Stimulated activated CD8-positive, alpha-beta memory T cell treated with anti-CD3 and anti-CD28 coated beads, Interleukin-4, amount 100 ng/mL, for 4 hours (primary cell): ENCODE measurements at places on chromosomes 6 and 20.

DNA sequence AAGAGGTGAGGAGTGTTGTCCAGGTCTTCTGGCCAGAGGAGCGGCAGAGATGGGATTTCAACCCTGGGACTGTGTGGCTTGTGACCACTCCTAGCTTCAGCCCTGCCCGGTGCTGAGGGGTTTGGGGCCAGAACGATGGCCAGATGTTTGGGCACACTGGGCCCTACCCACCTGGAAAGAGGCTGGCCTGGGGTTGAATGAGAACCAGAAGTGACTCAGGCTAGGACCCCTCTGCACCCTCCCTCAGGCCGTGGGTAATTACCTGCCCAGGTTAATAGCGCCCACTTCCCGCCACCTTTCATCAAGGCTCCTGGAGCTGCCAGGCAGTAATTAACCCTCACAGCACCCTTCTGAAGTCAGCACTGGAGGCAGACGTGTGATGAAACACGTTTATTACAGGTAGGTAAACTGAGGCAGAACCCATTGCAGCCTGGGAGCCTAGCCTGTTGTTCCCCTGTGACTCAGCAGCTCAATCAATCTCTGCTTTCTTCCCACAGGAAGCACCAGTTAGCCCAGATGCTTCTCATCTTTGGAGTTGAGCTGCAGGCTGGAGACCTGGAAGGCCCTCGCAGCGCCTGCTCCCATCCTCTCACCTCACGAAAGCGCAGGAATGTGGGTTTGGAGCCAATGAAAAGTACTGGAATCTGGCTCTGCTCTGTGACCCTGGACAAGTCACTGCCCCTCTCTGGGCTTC lies 120.8 kb downstream of the CEBPB start:
- no peak for DNase-seq

GRCh38 chr6:26476896-26477295 lies 19.1 kb downstream of the BTN2A1 start:
- DNase-seq, result no peak

- no peak for DNase-seq
Measured at GRCh38 chr6:90573624-90574023, 13.2 kb downstream of the MAP3K7 start.

- no peak for DNase-seq
Measured at GRCh38 chr6:28867086-28867409, 56.7 kb downstream of the TRIM27 start.

DNA sequence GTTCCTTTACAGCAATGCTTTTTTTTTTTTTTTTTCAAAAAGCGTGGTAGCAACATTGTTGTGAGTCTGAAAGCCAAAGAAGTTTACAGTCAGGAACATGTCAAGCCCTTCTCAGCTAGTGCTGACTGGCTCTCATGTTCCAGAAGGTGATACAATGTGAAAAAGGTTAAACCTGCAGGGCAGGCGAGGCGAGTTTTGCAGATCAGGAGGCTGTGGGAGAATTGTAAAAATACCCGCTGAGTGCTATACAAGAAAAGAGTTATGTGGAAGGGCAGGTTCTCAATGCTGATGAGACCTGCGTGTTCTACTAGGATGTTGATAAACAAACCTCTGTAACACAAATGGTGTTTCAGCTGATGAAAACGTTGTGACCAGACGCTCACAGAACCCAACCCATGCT lies 30.9 kb upstream of the RPP40 start:
- DNase-seq, result no peak

DNA sequence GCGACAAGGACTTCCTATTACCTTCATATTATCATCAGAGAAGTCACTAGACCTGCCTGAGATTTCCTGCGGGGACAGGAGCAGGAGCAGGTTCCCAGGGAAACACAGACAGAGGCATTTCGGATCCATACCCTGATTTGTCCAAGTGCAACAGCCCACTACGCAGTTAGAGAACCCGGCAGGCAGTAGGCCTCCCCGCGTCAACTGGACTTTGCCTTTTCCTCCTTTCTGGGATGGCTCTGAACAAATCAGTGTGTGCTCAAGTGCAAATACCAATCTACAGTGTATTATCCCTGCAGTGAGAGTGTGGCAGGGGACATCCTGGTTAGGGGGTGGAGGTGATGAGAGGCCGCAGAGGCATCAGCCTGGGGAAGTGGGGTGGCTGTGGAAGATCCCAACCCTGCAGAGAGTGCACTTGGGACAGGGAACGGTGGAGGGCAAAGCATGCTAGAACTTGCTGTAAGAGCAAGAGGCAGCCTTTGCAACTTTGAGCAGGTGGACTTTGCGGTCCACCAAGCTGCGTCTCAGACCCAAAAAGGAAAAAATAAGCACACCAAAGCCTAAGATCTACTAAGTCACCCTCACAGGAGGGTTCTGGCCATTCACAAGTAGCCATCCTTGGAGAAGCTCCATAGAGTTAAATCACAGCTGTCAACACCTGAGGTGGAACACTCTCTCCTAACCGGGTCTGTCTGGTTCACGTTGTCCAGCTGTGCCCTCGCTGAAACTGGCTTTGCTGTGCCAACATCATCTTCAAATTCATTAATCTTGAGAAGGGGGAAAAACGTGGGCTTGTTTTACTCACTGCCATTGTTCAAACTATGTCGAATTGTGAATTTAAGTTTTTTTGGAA lies 159.1 kb downstream of the ZDHHC14 start:
- DNase-seq, result no peak

GRCh38 chr6:40550202-40551101 lies 36.7 kb downstream of the LRFN2 start:
- no peak for DNase-seq

DNA sequence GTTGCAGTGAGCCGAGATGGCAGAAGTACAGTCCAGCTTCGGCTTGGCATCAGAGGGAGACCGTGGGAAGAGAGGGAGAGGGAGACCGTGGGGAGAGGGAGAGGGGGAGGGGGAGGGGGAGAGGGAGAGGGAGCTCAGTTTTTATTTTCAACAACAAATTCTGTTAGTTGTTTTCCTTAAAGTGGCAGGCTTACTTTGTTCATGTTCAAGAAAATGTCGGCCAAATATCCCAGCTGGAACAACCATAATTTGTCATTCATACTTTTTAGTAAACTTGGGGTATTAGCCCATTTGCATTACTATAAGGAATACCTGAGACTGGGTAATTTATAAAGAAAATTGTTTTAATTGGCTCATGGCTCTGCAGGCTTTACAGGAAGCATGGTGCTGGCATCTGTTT lies 2.5 kb upstream of the TULP4 start:
- DNase-seq, result no peak

- DNase-seq, result no peak
Measured at GRCh38 chr20:13639150-13639497, 392 bp upstream of the TASP1 start.

- no peak for DNase-seq
Measured at GRCh38 chr6:144666781-144667180, 381.6 kb downstream of the UTRN start.

DNA sequence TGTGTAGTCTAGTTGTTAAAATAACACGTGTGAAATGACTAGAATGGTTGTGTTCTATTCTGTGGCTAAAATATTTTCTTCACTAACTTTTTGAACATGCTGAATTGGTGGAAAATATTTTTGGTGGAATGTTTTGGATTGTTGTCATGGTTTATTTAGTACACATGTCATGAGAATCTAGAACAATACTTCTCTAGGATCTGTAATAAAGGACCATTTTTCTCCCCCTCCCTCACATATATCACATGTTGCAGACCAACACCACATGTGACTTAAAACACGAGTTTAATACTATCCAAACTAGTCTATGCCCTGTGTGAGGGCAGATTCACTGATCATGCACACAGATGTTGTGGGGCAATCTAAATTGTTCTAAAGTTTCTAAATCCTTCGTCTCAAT lies 29.2 kb downstream of the FIG4 start:
- DNase-seq, result no peak

GRCh38 chr20:59790346-59790745 lies 143.1 kb downstream of the SYCP2 start:
- DNase-seq, result no peak

DNA sequence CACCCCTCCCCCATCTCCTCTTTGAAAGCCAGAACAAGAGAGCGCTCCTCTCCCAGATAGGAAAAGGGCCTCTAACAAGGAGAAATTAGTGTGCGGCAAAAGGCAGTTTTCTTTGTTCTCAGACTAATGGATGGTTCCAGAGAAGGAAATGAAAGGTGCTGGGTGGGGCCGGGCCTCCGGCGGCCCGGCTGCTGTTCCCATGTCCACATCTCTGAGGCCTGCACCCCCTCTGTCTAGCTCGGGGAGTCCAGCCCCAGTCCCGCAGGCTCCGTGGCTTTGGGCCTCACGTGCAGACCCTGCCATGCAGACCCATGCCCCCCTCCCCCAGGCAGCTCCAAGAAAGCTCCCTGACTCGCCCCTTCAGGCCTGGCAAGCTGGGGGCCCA lies 35.8 kb upstream of the MRGBP start:
- DNase-seq, result no peak

DNA sequence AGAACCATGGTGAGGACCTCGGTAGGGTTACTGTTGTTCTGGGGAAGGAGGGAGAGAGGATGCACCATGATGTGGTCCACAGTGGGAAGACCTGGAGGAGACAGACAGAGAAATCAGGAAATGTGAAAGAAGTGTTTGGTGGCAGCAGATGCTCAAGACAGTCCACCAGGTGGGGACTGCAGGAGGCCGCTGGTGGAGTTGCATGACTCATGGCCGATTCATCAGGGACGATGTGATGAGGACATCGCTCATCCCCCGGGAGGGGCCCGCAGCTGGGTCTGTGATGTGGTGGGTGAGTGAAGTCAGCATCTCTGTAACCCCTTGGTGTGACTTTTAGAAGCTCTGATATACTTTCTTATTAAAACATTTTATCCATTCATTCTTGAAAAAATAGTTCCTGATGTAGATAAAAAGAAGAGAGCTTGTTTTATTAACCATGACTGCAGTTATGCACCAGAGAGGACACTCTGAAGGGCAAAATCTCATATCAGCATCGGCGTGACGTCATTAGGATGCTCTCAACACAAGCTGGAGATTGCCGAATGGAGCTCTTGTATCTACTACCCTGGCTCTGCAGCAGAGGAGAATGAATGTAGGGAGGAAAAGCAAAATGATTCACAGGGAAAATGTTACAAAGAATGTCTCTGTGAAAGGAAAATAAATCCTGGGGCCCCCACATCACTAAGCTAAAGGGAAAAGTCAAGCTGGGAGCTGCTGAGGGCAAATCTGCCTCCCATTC lies 71.2 kb downstream of the RAMACL start:
- peak; percentile 8 for DNase-seq

DNA sequence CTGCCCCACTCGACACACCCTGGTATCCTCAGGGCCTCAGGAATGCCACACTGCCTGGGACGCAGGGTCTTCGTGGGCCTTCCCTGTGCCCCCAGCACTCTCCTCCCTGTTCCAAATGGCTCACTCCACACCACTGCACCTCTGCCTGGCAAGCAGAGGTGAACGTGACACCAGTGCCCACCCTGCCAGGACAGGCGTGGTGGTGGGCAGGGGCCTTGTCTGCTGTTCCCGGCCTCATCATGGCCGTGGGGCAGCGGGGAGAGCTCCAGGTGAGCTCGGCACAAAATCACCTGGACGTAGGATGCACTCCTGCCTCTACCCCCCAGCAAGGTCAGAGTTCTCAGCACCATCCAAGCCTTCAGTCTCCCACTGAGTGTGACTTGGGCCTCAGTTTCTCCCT lies 202.4 kb downstream of the SMOC2 start:
- no peak for DNase-seq
